ENCODE measurements at places on chromosomes 11 and 22.

- no peak for DNase-seq
Measured at GRCh38 chr11:75191330-75191717, 40.4 kb downstream of the SLCO2B1 start.

GRCh38 chr11:72160319-72160718, 24.8 kb downstream of the FOLR3 start:
- no peak for DNase-seq

GRCh38 chr11:11036848-11037732, 179.2 kb upstream of the ZBED5 start:
- DNase-seq: no peak

DNA sequence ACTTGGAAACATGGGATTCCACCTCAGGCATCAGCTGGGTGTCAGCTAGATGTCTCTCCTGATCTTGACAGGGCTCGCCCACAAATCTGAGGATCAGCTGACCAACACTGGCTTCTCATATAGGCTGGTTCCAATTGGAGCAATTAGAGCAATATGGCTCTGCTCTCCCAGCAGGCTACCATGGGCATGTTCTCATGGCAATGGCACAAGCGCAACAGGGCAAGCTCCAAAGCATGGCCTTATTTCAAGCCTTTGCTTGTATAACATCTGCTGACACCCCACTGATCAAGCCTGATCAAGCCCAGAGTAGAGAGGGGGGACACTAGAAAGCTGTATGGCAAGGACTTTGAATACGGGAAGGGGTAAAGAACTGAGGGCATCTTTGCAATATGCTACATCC, 40.7 kb upstream of the SPATA19 start:
- DNase-seq: no peak

GRCh38 chr22:43002202-43002586, 12.8 kb downstream of the PACSIN2 start:
- DNase-seq: no peak

GRCh38 chr11:74175920-74176319, 4.8 kb downstream of the PPME1 start:
- DNase-seq: no peak

GRCh38 chr11:112852143-112852866, 108.9 kb upstream of the NCAM1 start:
- DNase-seq: no peak

- no peak for DNase-seq
Measured at GRCh38 chr22:18156878-18157713, 7.1 kb downstream of the USP18 start.

DNA sequence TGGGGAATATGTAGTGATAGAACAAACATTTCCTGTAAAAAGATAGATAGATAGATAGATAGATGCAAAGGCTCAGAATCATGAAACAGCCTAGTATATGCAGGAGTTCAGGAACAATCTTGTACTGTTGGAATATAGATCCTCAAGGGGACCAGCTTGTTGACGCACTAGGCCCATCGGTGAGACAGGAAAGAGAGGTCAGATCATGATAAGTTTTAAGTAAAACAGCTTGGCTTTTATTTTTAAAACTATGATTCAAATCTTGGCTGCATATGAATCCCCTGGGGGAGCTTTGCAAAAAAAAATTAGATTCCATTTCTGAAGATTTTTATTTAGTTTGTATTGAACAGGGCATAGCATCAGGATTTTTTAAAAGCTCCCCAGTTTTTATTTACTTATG, 185.8 kb downstream of the TRPC6 start:
- no peak for DNase-seq

DNA sequence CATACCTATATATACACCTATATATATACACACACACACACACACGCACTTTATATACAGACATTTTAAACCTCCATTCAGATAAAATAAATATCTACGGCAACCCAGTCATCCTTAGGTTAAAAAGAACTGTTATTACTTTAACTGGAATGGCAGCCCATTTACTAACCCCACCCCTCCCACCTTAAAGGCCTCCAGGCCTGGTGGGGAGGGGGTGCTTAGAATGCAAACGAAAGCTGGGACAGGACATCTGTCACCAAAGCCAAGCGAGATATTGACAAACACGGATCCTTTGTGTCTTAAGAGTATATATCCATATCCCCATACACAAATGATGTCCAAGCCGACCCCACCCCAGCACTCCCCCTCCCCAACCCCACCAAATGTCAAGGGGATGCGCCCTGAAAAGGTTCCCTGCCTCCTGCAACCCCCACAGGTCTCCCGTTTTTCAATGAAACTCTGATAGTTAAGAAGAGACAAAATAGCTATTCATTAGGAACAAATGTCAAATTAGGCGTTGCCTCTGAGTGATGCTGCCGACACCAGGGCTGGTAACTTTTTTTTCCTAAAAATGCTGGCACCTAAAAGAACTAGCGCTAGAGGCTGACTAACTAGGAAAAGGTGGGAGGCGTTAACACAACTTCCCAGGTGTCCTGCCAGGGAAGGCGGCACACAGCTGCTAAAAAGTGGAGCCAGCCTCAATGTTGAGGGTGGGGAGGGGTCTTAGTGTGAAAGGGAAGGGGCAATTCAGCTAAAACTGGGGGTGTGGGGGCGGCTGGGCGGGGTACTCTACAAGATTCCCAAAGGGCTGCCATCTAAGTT, 5.6 kb downstream of the MN1 start:
- no peak for DNase-seq

GRCh38 chr22:41664490-41664889, 24.2 kb downstream of the SNU13 start:
- DNase-seq: no peak

DNA sequence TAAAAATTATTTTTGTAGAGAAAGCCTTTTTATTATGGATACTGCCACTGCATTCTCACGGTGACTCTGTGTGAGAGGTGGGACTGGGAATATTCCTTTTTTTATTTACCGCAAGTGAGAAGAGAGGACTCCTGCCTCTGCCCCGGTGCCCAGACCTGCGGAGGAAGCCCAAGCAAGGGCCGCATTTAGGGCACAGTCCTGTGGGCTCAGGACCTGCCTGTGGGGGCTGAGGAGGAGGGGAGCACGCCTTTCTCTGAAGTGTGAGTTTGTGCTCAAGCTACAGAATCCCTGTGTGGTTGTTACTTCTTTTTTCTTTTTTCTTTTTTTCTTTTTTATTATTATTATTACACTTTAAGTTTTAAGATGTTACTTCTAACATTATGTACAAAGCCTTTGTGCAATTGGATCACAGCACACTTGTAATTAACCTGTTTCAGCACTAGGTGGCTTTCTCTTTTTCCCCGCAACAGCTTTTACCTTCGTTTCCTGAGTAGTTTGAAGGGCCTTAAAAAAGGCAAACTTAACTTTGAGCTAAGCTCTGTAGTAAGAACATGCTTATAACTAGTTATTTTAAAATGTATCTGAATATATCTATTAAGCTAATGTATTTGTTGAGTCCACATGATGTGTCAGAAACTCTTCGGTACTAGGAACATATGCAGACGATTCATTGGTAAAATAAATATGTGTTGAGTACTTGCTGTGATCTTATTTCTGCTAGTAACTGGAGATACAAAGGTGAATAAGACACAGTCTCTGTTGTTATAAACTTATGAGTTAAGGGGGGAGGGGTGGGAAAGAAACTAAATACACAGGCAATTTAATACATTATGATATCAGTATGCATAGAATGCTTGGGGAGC, 18.3 kb downstream of the AMOTL1 start:
- no peak for DNase-seq

GRCh38 chr22:50630376-50630775, 2.4 kb upstream of the ARSA start:
- DNase-seq: no peak

DNA sequence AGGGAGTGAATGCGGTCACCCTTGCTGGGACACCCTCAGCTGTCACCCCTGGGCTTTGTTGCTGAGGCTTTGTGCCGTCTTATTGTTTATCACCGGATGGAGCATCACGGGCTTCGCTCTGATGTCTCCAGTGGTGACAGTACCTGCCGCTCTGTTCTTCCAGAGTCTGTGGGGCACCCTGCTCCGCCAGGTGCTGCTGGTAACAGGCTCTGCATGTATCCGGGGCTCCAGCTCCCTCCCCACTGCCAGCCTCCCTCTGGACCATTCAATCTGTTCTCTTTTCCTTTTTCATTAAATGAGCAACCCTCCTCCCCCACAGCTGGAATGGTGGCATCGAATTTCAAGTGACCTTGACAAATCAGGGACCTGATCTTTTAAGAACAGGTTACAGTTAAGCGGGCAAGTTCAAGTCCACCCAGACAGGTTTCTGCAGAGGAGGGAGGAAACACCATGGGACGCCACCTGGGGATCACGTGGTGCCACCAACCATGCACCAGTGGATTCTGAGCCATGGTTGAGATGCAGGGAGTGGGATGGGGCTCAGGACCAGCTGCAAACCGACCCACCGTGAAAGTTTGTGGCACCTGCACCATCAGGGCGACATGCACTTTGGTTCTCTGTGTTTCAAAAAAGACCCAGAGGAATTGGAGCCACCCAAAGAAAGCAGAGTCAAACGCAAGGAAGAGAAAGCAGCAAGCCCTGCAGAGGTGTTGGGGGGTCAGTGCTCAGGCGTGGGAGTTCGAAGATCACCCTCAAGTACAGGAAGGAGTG, 89.3 kb downstream of the BCR start:
- no peak for DNase-seq

GRCh38 chr11:35288817-35289541, 130.4 kb downstream of the SLC1A2 start:
- no peak for DNase-seq

DNA sequence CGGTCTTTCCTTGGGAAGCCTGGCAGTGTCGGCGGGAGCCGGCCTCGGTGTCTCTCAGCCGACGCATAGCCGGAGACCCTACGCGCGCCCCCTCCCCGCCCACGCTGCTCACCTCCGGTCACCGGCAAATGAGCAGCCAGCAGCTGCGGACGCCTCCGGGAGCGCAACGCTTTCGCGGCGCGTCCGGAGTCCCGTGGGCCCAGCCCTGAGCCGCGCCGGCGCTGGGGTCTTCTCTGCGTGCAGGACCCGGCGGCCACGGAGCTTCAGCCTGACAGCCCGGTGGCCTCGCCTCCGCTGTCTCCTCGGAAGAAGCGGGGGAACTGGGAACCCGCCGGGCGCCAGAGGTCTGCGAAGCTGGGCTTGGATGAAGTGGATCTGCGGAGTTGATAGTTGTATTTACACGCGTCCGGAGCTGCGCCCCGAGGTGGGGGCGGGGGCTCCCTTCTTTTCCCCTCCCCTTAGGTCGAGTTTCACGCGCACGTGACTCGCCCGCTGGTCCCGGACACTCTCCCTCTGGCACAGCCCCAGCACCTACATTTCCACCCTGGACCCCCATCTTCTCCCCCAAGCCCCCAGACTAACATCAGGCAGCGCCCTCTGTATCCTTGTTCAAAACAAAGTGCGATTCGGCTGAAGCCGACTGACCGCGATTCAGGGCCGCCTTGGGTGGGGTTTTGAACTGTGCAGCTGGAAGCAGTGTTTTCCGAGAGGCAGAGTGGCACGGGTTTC, at the start of gene SLC43A1:
Gene SLC43A1, minus strand, starts transcription at position 371 of the 729 bp plus-strand sequence. CDS start 1,591 bp downstream, outside the sequence.
- DNase-seq: no peak

DNA sequence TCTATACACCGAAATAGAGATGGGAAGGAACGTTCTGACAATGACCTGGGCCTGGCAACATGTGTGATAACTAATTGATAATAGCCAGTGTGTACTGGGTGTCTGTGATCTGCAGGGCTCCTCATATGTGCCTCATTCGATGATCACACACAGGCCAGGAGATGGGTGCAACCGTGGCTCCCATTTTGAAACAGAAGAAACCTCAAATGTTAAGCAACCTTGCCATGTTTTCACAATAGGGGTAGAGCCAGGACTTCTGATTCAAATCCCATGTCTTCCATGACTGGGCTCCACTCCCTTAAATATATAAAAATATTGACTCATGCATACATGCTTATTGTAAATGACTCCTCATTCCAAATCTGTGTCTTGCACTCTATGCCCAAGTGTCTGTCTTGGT, 11.1 kb downstream of the APOL3 start:
- no peak for DNase-seq

DNA sequence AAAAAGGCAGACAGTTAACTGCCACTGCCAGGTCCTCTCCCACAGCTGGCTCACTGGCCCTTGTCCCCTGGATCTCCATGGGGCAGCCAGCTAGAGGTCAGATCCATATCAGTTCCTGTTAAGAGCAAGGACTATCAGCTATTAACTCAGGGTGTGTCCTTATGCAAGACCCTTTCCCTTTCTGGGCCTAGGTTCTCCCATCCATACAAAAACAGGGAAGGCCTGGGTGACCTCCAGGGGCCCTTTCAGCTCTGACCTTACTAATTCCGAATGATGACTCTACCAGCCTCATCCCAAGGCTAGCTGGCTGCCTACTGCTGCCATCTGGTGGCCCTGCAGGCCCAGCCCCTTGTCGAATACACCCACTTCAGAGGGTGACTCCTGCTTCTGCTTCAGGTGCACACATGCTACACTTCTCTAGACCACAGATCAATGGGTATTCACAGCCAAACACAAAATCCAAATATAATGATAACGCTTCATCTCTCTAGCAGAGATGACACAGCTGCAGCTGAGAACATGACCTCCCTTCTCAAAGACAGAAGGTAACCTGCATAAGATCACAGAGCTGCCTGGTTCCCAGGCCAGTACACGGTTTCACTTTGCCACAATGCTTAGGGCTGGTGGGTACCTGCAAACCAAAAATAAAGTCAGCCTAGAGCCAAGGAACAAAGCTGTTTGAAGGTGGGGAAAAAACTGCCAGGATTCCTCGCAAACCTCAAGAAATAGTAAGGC, 34.1 kb downstream of the SERGEF start:
- no peak for DNase-seq

GRCh38 chr11:108606070-108606469, 12.5 kb upstream of the EXPH5 start:
- DNase-seq: no peak

DNA sequence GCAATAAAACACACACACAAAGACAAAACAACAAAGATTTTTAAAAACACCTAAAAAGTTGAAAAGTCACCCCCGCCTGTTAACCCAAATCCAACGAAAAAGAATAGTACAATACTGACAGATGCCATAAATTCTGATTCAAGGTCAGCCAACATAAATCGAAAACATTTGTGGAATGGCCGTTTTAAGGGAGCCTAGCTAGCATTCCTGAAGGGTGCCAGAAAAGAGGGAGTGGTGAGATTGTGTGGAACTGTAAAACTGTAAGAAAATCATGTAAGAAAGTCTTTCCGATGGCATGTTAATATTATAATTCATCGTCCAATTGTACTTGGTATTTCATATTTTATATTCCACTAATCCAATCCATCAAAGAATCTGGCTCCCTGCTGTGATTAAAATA, 75.1 kb downstream of the RAB38 start:
- DNase-seq: no peak

GRCh38 chr11:64887234-64887756, 8.9 kb upstream of the EHD1 start:
- DNase-seq: no peak
